GOT3 (cell line): ENCODE measurements at places on chromosomes 4 and X.

- no peak for DNase-seq
Observed at GRCh38 chr4:48844843-48845242, 14.0 kb downstream of the OCIAD1 start.

DNA sequence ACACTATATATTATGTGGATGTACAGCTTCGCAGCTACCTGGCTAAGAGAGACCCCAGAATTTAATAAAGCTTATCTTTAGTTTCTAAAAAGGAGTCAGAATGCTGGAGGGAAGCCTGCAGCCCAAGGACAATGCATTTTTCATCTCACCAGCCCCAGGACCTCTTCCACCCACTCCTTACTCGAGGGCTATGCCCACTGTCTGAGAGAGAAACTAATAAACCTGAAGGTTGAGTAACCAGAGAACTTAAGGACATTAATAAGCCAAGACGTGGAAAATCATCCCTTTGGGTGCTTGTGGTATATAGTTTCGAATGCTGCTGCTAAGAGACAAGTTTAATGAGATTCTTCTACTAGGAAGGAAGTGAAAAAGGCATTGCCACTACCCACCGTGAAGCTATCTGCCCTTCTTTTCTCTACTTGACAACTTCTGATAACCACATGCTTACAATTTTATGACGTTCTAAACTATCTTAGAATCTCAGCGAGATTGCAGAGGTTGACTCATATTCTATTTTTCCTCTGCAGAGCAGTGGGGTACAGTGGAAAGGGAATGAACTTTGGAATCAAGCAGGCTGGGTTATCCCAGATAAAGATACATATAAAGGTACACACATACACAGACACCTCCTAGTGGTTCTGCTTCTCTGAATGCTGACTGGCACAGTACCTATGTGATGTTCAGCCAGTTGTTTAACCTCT is 3.3 kb downstream of the RELL1 start:
- no peak for DNase-seq

GRCh38 chr4:116328261-116328860 is 757.0 kb downstream of the TRAM1L1 start:
- no peak for DNase-seq

DNA sequence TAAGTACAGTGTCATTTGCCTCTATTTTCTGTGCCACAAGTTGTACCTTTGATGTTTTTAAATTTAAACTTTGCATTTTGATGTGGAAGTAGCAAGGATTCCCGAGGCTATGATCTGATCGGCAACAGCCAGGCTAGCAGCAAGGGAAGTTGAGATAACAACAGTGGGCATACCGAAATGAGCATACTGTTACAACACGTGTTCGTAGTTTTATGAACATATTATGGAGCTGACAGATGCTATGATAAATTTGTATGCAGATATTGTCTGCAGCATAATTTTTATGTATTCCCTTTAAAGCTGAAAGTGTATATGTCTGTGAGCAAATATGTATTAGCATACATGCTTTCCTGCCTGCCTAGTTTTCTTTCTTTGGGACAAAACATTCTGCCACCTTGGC is 306.1 kb downstream of the PCDH7 start:
- DNase-seq, result no peak

- no peak for DNase-seq
Observed at GRCh38 chrX:34956916-34957315, 14.3 kb downstream of the FAM47B start.

DNA sequence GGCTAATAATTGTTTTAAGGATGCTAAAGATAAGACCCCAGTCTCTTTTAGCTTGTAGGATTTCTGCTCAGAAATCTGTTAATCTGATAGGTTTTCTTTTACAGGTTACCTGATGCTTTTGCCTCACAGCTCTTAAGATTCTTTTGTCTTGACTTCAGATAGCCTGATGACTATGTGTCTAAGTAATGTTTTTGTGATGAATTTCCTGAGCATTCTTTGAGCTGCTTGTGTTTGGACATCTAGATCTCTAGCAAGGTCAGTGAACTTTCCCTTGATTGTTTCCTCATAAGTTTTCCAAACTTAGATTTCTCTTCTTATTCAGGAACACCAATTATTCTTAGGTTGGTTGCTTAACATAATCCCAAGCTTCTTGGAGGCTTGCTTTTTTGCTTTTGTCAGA is 104.1 kb downstream of the ZNF518B start:
- DNase-seq, result no peak

GRCh38 chr4:142548491-142548890 is 297.6 kb downstream of the INPP4B start:
- DNase-seq, result no peak

DNA sequence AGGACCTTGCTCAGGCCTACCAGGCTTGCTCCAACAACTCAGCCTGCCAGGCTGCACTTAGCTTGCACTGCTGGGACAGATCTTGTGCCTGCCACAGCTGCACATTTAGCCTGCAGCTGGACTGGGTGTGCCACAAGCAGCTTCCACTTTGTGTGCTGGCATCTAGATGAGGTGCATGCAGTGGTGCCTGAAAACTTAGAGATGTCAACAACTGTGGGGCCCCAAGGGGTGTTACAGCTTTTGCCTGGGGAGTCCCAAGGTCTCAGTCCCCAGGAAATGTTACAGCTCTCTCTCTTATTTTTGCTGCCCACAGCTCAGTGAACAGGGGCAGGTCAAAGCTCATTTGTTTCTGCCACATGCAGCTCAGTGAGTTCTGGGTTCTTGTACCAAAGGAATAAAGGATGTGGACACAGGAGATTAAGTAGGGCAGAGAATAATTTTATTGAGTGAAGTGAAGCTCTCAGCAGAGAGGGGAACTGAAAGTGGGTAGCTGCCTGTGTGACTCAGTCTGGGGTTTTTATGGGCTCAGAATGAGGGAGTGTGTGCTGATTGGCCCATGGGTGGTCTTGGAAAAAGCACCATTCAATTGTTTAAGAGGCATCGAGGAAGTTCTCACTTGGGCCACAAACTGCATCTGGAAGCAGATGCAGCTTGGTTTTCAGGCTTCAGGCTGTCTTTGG is 828.3 kb downstream of the TECRL start:
- DNase-seq, result no peak
